ENCODE measurements at places on chromosomes 1 and 21.

- DNase-seq, result no peak
Measured at GRCh38 chr1:29805122-29805895, 569.0 kb downstream of the PTPRU start.

DNA sequence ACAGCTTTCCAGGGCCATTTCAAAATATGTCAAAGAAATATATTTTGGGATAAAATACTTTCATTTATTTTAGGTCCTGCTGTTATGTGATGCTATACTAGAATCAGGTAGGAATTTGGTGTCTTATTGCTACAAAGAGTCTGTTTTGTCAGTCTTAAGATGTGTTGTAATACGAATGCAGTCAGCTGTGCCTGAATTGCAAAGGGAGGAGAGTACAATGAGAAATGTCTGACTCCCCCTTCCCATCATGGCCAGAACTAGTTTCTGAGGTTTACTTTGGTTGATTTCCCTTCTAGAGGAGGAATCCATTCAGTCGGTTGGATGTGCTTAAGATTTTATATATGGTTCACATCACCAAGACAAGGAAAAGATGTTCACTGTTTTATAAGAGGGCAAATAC, 75.7 kb upstream of the TNFSF18 start:
- no peak for DNase-seq

DNA sequence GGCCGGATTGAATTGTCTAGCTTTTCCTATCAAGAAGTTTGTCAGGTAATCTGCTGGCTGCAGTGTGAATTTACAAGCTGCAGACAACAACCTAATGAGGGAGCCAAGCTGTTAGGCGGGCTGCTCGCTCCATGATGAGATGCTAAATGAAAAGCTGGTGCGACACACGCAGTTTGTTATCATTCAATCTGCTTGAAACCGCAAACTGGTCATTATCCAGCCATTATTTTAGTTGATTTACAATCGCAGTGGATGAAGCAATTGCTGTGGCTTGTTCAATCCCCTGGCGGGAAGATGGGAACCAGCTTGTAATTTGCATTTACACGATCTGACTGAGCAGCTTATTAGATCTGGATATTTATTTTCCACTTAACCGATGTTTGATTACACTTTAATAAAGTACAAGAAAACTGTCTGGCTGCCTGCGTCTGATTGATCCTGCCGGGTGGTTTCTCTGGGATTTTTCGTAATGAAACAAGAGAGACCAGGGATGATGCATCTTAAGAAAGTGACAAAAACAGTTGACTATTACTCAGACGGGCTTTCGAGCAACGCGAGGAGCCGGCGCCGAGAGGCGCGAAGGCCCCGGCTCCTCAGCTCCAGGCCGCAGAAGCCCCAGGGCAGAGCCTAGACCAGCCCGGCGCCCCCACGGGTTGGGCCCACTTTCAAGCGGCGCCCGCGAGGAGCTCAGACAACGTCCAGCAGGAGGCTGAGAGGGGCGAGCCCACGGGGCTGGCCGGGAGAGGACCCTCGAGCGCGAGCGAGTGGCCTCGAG, 118.0 kb upstream of the BARHL2 start:
- DNase-seq, result peak; percentile 13

DNA sequence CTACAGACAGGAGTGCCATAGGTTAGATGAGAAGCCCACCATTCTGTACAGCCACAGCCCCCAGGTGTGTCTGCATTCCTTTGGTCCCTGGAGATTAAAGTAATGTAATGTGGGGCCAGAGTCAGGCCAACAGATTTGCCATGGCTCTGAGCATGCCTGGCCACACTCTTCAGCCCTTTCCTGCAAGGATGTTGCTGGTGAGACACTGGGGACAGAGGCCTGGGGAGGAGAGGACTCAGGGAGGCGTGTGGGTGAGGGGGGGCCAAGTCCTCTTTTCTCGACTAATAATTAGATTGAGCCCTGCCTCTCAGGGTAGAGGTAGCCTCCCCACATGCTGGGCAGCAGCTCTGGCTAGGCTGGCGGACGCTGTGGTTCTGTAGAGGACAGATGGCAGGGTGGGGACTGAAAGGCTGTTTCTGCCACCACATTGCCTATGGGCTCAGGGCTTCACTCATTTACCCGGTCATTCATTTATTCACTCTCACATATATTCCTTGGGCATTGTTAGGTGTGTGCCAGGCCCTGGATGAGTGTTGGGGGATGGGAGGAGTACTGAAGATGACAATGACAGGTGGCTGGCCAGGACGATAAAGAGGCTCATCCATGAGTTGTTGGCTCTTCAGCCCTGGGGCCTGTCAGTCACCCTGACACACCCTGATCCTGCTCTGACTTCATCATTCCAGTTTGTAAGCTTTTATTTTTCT, 7.1 kb upstream of the PRCC start:
- DNase-seq, result no peak

DNA sequence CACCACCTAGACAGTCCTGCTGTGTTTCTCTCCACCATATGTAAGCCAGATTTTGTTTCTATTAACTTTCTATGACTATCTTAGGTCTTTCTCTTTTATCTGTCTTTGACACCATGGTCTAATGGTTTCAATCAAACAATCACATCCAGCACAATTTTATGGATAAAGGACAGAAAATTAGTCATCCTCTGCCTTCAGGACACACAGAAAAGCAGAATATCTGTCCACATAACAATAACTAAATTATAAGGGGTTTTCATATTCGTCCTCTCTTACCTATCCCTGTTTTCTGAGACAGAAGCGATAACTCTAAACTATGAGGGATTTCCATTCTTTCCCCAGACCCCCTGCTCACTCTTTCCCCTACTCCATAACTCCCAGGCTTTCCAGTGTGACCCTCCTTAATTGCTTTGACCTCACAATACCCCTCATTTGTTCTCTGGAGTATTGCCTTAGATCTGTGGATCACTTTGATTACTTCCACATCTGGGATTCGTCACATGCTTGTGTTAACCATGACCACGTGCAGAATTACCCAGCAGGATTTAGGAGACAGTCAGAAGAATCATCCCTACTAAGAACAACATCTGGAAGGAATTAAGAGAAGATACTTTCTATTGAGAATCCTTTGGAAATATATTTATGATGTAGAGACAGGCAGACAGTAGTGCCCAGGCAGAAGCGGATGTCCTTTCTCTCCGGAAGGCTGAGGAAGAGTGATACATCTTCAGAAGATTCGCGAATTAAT, 108.2 kb upstream of the GREM2 start:
- no peak for DNase-seq

DNA sequence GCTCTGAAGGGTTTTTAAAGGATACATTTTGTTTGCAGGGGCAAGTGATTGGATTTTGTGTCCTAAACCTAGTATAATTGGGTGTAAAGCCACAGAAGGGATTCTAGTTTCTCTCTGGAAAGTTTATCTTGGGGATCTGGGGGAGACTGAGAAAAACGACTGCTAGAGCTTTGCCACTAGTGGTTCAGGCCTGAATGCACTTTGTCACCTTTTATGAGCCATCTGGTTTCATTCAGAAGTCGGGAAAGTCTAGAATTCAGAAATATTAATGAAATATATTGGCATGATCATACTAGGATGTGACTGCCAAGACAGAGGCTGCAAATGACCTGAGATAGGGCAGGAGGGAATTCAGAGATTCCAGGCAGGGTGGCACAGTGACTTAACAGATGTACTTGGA, 111.5 kb upstream of the KCNK2 start:
- DNase-seq, result no peak

- DNase-seq, result no peak
Measured at GRCh38 chr1:56452027-56453011, 127.0 kb downstream of the PLPP3 start.

- no peak for DNase-seq
Measured at GRCh38 chr21:26136671-26137070, 33.9 kb downstream of the APP start.

All from suppressor macrophage treated with lipopolysaccharide for 4 hours (primary cell).